ENCODE measurements at places on chromosomes 1 and 21. TPM values are rescaled to one million over a fixed set of nuclear protein-coding genes. Genes with fewer than 3 reads are reported as not detected.

CDK18 gene
- 4.2 TPM for total RNA-seq

JAM2 gene
- total RNA-seq, result 29.0 TPM

SERTAD4 gene
- 5.7 TPM for total RNA-seq

AMY1B gene
- total RNA-seq, result not detected

ANGPTL3 gene
- total RNA-seq, result not detected

Data from skin of body (tissue), 3 donors.